ENCODE measurements at places on chromosomes 6 and 20.

DNA sequence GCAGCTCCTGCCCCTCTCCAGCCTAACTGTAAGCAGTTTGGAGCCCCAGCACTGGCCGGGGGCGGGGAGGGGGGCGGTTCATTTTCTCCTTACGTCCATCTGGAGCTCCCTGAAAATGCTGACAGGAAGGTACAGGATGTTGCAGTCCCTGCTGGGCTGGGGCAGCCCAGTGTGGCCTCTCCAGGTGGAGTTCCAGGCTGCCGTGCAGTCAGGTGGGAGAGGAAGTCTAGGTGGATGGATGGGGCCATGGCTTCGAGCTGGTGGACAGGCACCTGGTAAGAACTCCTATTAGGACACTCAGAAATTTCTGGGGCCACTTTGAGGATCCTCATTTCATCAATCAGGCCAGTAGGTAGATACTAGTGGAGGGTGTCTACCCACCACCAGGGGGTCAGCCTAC lies 295.2 kb downstream of the CDH26 start:
- DNase-seq = no peak

GRCh38 chr6:88584581-88585275 lies 378.7 kb downstream of the RNGTT start:
- no peak for DNase-seq

GRCh38 chr6:106256201-106256968 lies 69.2 kb downstream of the ATG5 start:
- no peak for DNase-seq

DNA sequence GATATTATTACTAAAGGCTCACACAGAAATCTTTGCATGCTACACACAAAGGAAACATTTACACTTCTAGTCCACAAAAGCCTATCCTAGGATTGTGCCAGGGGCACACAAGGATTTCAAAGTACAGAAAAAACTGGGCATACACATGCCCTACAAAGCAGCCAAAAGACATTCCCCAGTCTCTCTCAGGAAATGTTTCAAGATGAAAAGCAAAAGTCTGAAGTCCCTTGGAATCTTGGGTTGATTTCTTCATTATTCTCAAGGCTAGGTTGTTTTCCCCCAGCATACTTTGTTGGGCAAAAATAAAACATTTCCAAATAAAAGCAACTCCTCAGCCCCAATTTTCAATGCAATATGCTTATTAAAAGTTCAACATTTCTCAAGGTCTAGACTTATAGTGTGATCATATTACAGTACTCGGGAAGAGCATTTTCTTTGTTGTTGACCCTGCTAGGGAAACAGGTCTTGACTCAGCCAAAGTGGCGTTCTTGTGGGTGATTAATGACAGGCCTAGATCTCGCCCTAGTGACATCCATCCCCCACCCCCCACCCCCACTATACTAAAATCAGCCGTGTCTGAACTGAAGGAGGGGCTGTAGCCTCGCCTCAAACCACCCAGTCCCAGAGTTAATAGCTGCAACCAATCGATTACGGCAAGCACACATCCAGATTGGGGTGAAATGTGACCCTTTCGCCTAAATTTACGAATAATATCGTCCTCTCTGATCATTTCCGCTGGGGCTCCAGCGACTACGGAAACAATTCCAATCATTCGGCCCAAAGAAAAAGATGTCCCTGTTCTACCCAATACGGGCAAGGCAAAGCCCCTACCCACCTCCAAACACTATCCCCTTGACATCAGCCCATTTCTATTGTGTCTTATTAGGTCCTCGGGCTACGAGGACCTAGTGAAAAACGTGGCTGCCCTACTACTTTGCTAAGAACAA lies 1.4 kb downstream of the AKIRIN2 start:
- DNase-seq = no peak

GRCh38 chr6:111747396-111747795 lies 125.9 kb downstream of the FYN start:
- no peak for DNase-seq

DNA sequence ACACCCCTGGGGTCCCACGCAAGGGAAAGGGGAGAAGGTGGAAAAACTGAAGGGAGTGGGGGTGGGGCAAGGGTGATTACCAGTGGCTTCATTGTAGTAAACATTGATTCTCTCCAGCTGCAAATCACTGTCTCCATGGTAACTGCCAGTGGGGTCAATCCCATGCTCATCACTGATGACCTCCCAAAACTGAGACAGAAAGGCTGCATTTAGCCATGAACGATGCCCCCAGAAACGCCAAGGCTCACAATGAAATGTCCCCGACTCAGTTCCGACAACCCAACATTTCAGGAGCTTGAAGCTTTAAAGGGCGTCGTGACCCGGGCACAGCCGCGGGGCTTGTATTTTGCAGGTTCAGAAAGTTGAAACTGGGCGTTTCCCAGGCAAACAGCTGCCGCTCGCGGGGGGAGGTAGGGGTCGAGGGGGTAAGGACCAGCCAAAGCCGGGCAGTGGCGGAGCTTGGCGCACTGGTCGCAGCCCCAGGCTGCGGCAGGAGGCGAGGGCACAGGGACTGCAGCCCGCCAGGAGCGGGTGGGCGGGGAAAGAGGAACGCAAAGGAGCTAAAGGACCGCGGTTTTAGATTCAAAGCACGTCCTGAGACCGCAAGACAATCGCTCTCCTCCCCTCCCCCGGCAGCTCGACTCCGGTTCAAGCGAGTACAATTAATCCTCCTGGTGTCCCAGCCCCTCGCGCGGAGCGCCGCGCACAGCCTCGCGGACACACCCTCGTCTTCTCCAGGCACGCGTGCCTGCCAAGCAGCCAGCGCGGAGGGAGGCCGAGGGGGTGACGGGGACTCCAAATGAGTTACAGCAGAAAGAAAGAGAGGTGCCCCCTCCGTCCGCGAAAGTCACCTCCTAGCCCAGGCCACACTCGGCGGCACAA lies 731 bp downstream of the TUBB2B start:
- no peak for DNase-seq

GRCh38 chr20:62553838-62554161 lies 78.0 kb upstream of the GATA5 start:
- no peak for DNase-seq

DNA sequence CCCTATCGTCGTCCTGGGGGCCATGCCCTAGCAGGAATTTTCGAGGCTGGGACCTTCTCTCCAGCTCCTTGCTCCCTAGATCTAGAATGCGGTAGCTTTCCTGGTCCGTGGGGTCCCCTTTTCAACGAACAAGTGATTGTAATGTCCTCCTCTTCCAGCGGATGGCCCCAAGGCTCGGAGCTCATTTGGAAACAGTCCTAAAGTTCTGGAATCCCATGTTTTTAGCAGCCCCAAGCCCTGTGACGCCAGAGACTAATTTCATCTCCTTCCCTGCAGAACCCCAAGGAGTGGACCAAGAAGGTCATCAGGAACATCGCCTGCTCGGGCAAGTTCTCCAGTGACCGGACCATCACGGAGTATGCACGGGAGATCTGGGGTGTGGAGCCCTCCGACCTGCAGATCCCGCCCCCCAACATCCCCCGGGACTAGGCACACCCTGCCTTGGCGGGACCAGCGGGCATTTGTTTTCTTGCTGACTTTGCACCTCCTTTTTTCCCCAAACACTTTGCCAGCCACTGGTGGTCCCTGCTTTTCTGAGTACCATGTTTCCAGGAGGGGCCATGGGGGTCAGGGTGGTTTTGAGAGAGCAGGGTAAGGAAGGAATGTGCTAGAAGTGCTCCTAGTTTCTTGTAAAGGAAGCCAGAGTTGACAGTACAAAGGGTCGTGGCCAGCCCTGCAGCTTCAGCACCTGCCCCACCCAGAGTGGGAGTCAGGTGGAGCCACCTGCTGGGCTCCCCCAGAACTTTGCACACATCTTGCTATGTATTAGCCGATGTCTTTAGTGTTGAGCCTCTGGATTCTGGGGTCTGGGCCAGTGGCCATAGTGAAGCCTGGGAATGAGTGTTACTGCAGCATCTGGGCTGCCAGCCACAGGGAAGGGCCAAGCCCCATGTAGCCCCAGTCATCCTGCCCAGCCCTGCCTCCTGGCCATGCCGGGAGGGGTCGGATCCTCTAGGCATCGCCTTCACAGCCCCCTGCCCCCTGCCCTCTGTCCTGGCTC lies 48.5 kb downstream of the PYGB start:
- no peak for DNase-seq

Data from cortex of kidney (tissue), 1 donor.